ENCODE measurements at places on chromosomes 13 and 19.

- no peak for DNase-seq
Observed at GRCh38 chr13:50401049-50401505, 385.8 kb downstream of the KCNRG start.

DNA sequence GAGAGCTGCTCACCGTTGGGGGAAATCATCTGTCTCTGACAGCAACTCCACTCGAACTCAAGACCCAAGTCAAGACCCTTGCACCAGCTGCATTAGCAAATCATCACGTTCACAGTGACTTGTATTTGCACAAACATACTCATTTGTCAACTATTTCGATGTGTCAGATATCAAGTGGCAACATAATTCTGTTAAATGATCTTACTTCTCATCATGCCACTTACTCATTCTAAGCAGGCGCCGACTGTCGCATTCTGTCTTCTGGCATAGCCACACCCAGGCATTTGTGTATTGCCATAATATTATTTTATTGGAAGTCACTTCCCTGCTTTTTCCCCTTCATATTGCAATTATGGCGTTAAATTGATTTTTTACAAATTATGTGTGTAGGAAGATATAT, 23.0 kb upstream of the ATP1A3 start:
- DNase-seq, result no peak

GRCh38 chr13:73656863-73657262, 477.3 kb downstream of the KLF12 start:
- DNase-seq, result no peak

GRCh38 chr19:49904136-49904535, 7.4 kb upstream of the IL4I1 start:
- DNase-seq, result no peak

- no peak for DNase-seq
Observed at GRCh38 chr19:17338433-17339078, 1.2 kb downstream of the GTPBP3 start.

All from NCI-H1436 treated with DMSO at 0.1 percent for 48 hours (cell line).